ENCODE measurements at places on chromosomes 2 and 18.

DNA sequence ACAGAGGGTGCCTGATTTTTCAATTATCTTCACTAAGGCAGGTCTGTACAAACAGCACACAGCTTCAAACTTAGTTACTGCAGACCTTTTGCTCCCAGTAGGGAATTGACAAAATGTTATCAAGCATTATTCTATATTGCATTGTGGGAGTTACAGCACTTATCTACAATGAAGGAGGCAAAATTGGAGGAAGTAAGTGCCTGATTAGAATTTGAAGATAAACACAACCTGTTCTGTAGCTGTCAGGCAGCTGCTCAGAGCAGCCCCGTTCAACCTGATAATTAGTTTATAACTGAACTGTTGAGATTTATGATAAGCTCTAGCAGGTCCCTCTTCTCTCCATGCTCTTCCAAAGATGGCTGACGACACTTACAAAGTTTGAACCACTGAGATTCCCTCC, 364.4 kb upstream of the CYRIA start:
- no peak for DNase-seq

DNA sequence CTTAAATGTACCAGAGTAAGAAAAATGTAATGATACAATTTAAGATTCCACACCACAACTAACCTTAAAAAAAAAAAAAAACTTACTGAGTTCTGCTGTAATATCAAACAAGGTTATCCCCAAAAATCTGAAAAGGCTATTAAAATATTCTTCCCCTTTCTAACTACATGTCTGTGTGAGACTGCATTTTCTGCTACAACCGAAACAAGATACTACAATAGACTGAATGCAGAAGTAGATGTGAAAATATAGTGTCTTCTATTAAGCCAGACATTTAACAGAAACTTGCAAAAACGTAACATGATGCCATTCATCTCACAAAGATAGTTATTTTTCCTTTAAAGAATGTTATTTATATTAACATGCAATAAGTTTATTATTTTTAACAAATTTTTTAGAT, 16.2 kb downstream of the SS18 start:
- no peak for DNase-seq

- DNase-seq = peak; percentile 7
These were observed 253.2 kb upstream of the COL3A1 start for GRCh38 chr2:188720811-188721605.

- DNase-seq = no peak
These were observed 9.3 kb downstream of the STAMBP start for GRCh38 chr2:73837847-73838585.
